ENCODE measurements at places on chromosomes 2 and 18.

DNA sequence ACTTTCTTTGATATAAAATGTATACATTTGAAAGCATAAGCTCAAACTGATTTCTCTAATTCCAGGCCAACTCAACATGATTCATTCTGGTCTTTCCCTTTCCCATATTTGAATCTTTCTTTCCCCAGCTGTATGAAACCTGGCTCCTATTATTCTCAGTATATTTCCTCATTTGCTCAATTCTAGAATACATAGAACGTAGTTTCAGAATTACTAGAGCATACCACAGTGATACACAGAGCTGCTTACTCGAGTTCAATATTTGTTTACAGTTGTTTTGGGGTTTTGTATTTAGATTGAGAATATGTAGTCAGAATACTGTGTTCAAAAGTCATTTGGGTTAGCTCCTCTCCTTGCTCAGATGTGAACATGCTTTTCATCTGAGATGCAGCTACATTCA, 43.0 kb downstream of the TNFRSF11A start:
- no peak for DNase-seq

- DNase-seq = no peak
These were observed 26.0 kb upstream of the MEIS1 start for GRCh38 chr2:66408905-66409304.

DNA sequence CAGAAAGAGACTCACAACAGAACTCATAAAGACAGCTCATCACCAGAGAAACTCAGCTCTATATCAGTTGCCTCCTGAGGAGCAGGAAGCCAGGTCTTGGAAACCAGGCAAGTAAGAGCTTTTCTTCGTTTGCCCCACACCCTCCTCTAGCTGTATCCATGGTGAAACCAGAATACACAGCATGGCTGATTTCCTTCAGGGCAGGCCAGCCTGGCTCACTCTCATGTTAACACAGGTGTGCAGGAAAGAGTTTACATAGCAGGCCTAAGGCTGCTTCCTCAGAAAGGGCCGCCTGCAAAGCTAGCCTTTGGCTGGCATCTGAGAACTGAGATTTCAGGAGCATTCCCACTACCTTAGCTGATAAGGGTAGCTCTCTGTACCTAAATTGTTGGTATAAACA, 65.7 kb downstream of the KLHL14 start:
- no peak for DNase-seq

DNA sequence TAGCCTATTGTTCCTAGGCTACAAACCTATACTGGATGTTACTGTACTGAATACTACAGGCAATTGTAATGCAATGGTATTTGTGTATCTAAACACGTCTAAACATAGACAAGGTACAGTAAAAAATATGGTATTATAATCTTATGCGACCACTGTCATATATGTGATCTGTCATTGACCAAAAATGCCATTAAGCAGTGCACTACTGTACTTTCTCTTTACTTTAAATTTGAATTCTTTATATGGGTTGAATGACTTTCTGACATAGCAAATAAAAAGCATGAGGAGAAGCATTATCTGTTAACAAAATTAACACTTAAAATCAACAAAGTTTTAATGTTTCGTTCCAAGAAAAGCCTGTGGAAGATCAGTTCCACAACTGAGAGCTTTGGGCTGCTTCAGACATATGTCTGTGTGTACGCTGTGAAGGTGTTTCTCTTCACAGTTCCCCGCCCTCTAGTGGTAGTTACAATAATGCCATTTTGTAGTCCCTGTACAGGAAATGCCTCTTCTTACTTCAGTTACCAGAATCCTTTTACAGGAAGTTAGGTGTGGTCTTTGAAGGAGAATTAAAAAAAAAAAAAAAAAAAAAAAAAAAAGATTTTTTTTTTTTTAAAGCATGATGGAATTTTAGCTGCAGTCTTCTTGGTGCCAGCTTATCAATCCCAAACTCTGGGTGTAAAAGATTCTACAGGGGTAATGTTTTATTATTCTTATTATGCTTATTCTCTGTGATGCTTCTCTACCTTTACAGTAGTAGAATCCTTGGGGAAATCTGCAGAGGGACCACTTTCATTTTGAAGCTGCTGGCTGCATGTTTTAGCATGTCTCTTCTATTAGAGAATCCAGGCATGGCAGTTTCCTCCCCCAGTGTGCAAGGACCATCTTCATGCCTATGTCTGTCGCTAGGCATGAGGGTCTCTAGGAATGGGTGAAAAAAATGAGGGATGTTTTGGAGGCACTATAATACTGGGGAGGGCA, 54.5 kb downstream of the SCN2A start:
- peak; percentile 3 for DNase-seq

DNA sequence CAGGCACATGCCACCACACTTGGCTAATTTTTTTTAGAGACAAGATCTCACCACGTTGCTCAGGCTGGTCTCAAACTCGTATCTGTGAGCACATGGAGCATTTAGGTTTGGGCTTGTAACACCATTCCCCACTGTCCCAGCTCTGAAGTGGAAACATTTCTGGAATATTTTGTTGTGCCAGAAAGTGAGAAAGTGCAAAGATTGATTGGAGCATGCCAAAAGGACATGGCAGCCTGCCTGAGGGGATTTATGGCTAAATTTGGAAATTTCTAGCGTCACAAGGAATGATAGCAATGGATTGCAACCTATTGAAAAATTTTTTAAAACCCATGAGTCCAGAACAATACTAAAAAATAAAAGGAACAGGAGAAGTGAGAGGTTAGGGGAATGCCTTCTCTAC, 136.8 kb downstream of the ESCO1 start:
- DNase-seq = no peak

DNA sequence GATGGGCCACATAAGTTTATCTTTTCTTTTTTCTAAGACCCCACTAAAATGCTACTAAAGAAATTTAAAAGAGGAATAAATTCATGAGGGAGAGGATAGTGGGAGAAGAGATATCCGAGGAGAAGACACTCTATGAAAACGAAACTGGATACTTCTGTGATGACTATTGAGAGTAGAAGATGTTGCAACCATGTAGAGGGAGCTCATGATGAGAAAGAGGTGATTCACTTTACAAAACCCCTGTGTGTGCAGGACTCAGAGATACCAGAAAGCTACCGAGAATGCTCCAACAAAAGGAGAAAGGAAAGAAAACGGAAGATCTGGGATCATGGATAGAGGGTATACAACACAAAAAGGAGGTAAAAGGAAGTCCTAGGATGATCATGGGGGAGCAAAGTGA, 34.9 kb downstream of the SLC38A11 start:
- DNase-seq = no peak

DNA sequence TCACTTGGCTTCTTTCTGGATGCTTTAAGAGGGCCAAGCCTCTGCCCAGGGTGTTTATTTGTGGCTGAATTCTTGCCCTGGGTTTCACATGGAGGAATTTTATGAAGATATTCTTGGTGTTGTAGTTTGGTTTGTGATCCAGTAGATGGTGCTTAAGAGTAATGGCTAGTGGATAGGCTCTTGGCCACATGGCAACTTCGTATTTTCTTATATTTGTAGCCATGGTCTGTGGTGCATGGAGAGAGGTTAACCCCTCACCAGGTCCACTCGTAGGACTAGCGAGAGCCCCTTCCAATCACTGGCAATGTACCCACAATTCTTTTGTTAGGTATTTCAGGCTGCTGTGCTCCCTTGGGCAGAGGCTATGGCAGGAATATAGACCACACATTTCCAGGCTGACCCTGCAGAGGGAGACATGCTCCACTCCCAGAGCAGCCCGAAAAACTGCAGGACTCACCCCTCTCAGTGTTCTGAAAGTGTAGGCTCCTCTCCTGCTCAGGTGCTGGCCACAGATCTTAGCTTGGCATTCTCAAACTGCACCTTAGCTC, 582.1 kb upstream of the SETBP1 start:
- DNase-seq = no peak

- DNase-seq = no peak
These were observed 4.2 kb upstream of the CCDC178 start for GRCh38 chr18:33444709-33445108.

DNA sequence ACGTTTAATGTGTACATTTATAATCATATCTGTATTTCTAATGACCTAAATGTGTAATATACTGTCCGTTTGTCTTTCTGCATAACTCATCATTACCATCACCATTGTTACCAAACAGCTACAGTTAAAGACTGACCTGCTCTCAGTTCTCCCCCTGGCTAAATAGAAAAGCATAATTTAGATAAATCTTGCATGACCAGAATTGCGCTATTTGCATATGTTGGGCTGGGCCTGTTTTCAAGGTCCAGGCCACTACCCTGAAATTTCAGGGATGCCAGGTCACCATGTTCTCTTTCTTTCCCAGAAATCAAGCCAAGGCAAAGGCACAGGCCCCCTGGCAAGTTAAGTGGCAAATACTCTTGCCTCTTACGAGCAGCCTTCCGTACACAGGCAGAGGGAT, 78.4 kb downstream of the MARCHF4 start:
- DNase-seq = no peak

DNA sequence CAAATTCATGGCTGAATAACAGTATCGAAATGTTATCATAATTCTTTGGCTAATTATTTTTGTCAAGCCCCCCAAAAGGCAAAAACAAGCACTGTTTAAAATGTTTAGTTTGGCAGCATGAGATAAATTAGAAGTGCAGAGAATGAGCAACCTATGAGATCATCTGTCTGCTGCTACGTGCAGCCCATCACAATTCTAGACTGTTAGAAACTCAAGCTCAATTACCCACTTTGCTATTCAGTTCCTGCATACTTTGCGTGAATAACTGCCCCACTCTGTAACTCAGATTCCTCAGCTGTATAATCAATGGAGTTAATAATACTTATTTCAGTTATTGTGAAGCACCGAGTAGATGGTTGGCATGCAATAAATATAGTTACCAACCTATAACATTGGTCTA, 1181.9 kb downstream of the DPP10 start:
- no peak for DNase-seq

DNA sequence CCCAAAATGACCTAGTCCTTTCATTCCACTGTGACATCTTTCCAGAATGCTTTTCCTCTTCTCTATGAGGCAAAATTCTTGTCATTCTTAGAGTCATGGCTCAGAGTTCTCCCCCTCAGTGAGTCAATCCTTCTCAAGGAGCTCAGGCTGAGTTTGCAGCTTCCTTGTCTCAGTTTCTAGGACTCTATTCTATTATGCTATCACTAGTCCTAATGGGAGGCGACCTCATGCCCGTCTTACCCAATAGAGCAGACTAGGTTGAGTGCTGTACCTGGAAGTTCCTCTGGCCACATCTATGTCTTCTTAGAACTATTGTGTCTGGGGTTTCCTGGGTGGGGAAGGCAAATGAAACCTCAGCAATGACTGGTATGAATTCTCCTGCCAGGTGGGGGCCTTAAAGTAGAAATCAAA, 51.5 kb downstream of the HAUS1 start:
- DNase-seq = no peak

- no peak for DNase-seq
These were observed 47.0 kb downstream of the REV1 start for GRCh38 chr2:99442837-99443236.

DNA sequence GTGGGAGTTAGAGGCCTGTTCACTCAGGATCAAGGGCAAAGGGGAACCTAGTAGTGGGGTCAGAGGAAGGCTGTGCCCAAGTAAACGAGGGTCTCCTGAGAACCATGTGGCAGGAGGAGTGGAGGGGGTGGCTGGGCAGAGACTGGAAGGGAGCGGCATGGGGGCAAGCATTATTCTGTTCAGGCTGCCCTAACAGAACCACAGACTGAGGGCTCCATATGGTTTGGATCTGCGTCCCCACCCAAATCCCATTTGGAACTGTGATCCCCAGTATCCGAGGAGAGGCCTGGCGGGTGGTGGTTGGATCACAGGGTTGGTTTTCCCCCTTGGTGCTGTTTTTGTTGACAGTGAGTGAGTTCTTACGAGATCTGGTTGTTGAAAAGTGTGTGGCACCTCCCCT, 287.0 kb downstream of the PHLPP1 start:
- DNase-seq = no peak

DNA sequence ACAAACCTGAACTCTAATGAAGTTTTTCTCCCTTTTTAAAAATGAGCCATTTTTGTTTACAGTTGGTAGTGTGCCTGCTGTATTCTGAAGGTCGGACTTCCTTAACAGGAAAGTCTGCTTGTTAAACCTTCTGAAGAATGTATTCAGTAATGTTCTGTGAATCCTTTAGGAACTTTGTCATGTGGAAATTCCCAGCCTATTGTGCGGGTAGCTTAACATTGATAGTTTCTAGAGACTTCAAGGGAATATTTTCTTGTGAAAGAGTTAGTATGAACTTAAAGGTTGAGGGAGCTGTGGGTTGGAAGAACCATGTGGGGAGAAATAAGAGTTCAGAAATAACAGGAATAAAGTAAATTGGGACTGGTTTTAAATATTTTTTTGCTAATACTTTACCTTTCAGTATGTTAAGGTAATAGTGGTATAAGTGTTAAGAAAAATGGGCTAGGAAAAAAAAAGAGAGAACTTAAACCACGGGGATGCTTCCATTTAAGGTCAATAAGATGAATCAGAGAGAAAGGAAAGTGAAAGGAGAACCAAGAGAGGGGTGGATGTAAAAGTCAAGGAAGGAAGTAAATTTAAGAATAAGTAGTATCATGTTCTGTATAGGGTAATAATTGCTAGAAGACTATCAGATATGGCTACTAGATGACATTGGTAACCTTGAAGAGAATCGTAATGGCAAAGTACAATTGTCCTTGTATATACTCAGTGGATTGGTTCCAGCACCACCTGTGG, 90.5 kb downstream of the PMS1 start:
- DNase-seq = no peak

GRCh38 chr2:24691806-24692205, 101.4 kb downstream of the PTRHD1 start:
- no peak for DNase-seq

DNA sequence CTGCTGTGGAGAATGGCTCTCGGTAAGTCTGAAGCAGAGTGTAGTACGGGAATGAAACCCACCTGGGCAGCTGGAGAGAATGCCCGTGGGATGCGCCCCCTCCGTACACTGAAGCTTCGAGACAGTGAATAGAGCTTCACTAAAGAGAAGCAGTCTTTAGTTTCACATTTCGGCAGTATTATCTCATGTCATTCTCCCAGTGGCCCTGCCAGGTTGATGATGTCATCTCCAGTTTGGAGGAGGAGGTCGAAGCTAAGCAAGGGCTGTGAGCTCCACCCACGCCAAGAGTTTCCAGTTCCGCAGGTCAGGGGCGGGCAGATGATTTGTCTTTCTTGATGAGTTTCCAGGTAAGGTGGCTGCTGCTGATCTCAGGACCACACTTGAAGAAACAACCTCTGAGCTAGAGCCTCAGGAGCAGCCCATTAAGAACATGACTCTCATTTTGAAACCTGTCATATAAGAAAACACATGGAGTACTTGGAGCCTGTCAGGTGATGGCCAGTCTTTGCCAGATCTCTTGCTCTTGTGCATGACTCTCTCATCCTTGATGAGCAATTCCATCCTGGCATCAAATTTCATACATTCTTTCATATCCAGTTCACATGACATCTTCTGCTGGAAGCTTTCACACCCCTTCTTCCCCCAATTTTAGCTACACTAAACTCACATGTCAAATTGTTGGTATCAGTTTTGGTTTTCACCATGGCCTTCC, 475.0 kb downstream of the RNF144A start:
- DNase-seq = no peak
